Astrocyte of the cerebellum (primary cell): ENCODE measurements at places on chromosomes 5 and 9.
A peak's percentile ranks its signal among the peaks of the same experiment; 100 is the strongest.

- no peak for DNase-seq
Observed at GRCh38 chr9:121295662-121296191, 27.8 kb downstream of the GSN start.

DNA sequence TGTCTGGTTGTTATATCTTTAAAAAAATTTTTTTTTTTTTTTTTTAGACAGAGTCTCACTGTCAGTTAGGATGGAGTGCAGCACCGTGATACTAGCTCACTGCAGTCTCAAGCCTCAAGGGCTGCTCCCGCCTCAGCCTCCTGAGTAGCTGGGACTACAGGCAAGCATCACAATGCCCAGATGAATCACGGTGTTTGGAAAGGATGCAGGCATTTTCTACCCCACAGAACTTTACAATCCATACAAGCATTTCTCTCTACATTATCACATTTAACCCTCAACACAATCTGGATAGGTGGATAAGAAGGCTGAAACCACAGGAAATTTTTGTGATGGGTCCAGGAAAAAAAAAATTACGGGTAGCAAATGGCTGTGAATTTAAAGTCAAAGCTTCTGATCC is 5.8 kb upstream of the PCA3 start:
- no peak for DNase-seq

- peak; percentile 52 for DNase-seq
Observed at GRCh38 chr9:20989923-20990341, 41.5 kb downstream of the HACD4 start.

DNA sequence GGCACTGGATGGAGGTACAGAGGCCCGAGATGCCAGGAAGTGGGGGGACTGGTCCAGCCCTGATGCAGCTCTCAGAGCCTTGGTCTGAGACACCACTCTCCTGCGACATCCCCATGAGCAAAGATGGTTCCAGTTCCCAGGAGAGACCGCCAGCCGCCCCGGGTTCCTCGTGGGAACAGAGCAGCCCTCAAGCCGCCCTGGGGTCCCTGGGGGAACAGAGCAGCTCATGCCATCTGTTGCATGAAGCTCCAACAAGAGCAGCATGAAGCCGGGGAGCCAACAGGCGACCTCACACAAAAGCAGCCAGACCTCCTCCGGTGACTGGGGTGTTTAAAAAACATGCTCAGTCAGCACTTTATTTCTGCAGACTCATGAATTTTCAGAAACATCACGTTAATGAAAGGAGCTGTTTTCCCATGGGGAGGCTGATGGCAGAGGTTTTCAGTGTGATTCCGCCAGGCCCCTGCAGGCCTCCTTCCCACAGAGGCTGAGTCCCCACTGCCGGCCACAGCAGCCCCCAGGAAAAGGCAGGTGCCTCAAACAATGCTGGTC is 6.2 kb downstream of the SLC6A18 start:
- DNase-seq: no peak

GRCh38 chr5:112121258-112121657 is 297.8 kb downstream of the EPB41L4A start:
- no peak for DNase-seq

DNA sequence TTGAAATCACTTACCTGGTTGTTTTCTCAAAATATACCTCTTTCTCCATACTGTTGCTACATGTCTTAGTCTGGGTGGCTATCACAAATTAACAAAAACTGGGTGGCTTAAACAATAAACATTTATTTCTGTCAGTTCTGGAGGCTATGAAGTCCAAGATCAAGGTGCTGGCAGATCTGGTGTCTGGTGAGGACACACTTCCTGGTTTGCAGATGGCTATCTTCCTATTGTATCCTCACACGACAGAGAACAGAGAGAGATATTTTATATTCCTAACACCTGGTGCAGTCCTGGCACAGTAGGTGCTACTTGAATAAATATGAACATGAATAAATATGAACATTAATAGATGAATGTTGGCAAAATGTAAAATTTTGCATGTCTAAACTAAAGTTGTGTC is 164.3 kb upstream of the ACOT12 start:
- DNase-seq: no peak

DNA sequence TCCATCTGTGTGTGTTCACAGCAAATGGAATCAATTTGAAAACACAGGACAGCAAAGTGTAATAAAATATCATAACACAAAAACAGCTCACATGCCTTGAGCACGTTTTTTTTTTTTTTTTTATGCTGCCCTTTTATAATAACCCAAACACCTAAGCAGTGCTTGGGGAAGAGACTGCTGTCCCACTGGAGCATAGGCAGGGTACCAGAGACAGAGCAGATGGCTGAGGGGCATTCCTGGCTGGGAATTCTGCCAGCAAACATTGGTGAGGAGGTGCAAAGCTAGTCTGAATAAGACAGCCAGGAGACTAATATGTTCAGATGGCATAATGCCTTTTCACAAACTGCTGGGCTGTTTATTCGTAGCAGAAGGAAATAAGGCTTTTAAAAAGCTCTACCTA is 58.1 kb upstream of the SV2C start:
- DNase-seq: no peak

DNA sequence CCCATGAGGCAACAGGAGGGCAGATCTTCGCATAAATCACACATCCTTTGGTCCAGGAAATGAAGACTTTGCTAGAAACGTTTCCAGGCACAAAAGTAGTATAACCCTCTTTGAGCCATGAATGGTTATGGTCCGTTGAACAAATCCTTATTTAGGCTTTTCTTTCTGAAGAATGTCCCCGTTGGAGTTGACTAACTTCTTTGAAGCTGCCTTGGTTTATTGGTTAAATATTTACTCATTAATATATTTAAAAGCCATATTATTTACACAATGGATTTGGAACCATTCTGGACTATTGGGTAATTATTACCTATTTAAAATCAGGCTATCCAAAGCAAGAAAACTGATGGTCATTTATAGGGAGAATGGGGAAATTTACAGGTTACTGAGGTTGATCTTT is 347.6 kb upstream of the SLC30A5 start:
- no peak for DNase-seq

DNA sequence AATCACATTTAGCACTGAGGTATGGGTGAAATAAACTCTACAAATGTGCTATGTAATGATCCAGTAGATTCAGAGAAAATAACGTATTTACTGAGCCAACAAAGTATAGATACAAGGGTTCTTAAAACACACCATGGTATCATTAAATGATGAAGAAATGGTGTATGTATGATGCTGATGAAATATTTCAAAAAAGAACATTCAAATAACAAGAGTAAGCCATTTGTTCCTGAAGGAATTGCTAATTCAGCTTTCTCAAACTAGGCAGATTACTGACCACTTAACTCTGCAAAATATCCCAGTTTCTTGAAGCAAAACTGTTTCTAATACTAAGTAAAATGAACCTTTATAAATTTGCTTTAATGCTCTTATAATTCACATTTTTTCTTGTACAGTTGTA is 97.6 kb upstream of the IFNE start:
- DNase-seq: no peak

DNA sequence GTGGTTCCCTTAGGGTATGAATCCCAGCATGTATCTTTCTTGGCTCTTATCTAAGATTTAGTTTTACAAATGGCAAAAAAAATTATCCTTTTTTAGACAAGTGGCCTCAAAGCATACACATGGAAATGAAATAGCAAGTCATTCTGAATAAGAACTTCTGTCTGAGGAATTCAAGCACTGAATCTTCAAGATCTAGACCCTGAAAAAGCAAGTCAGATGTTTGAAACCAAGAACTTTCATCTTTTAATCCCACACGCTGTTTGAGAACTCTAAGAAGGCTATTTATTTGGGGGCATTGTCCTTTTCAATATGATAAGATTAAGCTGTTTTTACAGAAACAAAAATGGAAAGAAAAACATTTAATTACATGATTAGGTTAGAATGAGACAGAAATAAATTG is 549.2 kb upstream of the CYLC2 start:
- no peak for DNase-seq

- DNase-seq: no peak
Observed at GRCh38 chr5:106017243-106017857, 1653.4 kb downstream of the EFNA5 start.

DNA sequence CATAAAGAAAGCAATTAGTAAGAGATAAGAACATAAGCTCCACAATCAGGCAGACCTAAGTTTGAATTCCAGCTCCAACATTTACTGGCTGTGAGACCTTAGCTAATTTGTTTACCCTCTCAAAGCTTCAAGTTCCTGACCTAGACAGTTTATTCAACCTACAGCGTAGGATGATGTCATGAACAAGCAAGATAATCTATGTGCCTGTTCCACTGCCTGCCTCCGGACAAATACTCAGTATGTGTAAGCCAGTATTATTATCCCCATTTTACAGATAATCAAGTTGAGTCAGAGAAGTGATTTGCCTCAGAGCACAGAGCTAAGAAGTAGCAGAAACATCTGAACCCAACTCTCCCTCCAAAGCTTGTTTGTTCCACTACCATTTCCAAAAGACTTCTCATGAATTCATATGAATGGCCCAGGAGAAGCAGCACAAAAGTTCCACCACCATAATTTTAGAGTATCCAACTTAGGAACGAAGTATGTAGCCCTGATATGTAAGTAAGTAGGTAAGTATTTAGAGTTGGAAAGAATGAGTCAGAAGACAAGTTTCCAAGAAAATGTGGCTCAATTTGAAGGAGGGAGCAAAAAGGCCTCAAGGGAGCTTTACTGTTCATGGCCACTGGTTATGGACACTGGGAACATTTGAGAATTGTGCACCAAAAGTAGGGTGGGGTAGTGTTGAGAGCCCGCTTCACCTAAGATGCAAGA is 398.2 kb downstream of the NFIB start:
- DNase-seq: no peak

GRCh38 chr5:44051591-44051990 is 337.6 kb downstream of the FGF10 start:
- DNase-seq: no peak

- no peak for DNase-seq
Observed at GRCh38 chr5:149117970-149118369, 23.3 kb upstream of the ABLIM3 start.

GRCh38 chr5:36637516-36637915 is 31.1 kb downstream of the SLC1A3 start:
- no peak for DNase-seq

DNA sequence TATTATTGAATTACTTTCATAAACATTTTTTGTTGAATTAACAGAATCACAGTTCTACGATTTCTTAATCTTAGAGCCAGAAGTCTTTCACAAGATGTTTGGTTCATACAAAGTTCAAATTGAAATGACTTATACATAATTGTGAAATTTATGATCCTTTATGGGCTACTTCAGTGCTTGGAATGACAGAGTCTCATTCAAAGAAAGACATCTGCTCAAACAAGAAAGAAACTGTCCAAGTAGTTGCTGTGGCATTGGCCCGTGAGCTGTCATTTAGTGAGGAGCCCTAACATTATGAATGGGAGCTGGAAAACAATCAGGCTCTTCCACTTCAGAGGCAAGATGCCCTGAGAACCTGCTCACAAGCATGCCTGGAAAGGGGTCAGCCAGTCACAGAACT is 63.4 kb downstream of the AUH start:
- no peak for DNase-seq

DNA sequence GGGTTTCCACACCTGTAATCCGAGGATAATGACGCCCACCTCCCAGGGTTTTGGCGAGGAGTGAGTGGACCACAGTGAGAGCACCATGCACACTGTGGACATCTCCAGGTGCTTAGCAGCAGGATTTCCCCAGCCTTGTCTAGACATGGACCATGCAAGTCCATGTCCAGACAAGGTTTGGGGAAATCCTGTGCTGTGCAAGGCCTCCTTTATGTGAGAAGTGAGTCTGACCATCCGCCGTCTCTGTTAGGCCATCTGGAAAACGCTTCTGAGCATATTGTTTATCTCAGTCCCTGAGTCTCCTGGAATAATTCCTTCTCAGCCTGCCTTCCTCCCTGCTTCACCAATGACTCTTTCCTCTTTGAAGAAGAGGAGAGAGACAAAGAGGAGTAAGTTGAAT is 26.2 kb upstream of the TNFAIP8 start:
- DNase-seq: no peak

GRCh38 chr5:108801776-108802175 is 54.1 kb downstream of the FER start:
- DNase-seq: peak; percentile 62

DNA sequence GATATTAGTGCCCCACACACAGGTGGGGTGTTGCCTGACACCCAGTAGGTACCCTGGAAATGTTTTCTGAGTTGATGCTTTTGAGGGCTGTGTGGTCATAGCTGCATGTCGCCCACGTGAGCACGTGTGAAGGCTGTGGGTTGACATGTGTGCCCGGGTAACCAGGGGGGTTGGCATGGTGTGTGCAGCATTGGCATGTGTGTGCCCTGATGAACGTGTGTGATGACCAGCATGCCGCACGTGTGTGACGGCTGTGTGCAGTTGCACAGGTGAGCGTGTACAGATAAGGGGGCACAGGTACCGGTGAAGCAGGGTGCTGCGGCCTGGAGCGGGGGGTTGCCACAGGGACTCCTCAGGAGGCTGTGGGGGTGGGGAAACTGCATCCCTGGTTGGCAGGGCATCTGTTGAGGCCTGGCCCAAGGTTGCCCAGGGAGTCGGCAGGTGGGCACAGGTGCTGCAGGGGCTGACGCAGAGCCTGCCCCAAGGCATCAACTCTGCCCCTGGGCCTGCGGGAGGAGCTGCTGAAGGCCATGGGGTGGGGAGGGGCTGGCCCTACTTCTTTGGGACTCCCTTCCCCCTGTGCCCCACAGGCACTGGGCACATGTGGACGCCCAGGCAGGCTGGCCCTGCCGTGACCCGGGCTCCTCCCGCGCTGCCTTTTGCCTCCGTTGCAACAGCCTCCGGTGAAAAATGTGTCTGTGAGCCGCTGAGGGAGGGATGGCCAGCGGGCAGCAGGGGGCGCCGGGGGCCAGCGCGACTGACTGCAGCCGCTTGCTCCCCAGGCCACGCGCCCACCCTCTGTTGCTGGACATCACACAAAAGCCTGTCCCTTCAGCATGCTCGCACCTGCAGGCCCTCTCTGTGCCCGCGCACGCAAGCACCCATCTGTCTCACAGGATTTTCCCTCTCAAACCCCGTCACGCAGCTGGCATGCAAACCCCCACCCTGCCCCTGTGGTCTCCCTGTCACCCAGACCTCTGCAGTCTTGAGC is 2.2 kb downstream of the UNC5A start:
- DNase-seq: no peak
